ENCODE measurements at places on chromosomes 7 and 10.

DNA sequence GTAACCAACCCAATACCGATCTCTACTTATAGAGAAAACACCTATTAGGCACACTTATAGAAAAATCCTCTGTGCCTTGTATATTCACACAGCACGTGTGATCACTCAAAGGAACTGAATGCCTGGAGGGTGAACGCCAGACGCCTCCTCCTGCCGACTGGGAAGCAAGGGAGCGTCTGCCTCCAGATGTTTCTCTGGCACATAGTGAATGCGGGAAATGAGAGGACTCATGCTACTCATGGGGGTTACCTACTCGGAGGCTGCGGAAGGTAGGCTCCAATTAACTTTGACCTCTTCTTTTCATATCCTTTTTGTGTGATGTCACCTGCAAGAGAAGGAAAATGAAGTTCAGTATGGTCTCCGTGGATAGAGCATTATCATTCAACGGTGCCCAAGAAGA is 203.3 kb downstream of the DIP2C start:
- DNase-seq: no peak

- no peak for DNase-seq
These were observed 228.5 kb downstream of the CDK14 start for GRCh38 chr7:90824386-90825307.

- no peak for DNase-seq
These were observed 55.0 kb downstream of the LRRC17 start for GRCh38 chr7:102967798-102968197.

GRCh38 chr7:157396316-157397035 is 59.7 kb downstream of the DNAJB6 start:
- DNase-seq: no peak

DNA sequence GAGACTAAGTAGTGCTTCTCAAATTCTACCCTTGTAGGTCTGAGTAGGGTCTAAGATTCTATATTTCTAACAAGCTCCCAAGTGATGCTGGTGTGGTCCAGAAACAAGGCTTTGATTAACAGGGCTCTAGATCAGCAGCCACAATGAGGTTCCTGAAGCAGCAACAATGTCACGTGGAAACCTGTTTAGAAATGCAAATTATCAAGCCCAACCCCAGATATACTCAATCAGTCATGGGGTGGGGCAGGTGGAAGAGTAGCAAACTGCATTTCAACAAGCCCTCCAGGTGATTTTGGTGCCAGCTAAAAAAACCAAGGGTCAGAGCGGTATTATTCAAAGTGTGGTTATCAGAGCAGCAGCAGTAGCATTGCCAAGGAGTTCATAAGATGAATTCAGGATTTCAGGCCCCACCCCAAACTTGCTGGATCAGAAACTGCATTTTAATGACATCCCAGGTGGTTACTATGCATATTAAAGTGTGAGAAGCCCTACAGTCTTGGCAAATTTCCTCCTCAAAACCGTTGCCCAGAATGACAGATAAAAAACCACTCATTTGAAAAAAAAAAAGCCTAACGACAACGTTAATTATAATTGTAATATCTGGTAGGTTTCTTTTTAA is 199.2 kb downstream of the AHR start:
- DNase-seq: no peak

GRCh38 chr10:5147255-5147980 is 37.5 kb downstream of the AKR1C8 start:
- no peak for DNase-seq

- DNase-seq: no peak
These were observed 9.9 kb upstream of the TEX36 start for GRCh38 chr10:125692601-125693523.
